Fibroblast of skin of left biceps (primary cell): ENCODE measurements at places on chromosomes 7 and 10.

- DNase-seq: no peak
These were observed 66.7 kb downstream of the ST7 start for GRCh38 chr7:117019786-117020590.

DNA sequence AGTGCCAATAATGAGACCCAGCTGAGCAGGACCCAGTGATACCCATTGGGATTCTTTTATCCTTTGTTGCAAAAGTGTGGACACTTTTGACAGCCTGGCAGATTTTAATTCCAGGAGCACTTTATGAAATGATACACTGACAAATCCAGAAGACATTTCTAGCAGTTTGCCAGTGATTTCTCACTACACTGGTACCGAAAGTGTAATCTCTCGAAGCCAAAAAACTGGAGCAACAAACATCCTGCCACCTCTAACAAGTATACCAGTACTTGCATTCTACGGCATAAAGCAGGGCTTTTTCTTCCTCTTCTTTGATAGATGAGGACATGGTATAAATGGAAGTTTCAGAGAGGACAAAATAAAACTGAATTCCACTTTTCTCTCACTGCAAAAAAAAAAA, 28.4 kb upstream of the AKR1D1 start:
- no peak for DNase-seq

DNA sequence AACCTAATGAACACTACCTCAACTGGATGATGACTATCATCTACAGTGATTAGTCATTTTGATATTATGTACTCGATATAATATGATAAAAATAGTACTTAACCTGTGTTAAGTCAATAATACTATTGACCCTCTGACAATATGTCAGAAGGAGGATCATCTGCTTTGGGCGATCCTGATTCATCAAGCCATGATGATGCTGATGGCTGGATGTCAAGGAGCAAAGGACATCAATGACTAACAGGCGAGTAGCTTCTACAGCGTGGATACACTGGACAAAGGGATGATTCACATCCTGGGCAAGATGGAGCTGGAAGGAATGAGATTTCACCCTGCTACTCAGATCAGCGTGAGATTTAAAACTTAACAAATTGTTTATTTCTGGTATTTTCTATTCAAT, 94.4 kb upstream of the SKAP2 start:
- DNase-seq: peak; percentile 0

GRCh38 chr7:36408589-36408988, 18.9 kb downstream of the ANLN start:
- DNase-seq: no peak

DNA sequence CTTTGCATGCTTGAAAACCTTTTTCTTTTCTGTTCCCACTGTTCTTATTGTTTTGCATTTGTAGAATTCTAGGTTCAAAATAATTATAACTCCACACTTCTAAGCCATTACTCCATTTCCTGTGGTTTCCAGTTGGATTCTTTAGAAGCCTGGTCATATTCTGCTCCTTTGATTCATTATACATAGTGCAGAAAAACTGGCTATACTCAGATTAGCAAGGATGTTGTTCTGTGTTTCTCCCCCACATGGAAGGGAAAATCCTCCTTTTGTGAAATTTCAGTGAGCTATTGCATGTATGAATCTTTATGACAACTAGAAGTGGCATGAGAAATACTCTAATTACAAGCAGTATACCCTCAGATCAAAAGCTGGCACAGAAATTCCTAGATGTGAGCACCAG, 79.5 kb downstream of the SLC13A1 start:
- DNase-seq: no peak

DNA sequence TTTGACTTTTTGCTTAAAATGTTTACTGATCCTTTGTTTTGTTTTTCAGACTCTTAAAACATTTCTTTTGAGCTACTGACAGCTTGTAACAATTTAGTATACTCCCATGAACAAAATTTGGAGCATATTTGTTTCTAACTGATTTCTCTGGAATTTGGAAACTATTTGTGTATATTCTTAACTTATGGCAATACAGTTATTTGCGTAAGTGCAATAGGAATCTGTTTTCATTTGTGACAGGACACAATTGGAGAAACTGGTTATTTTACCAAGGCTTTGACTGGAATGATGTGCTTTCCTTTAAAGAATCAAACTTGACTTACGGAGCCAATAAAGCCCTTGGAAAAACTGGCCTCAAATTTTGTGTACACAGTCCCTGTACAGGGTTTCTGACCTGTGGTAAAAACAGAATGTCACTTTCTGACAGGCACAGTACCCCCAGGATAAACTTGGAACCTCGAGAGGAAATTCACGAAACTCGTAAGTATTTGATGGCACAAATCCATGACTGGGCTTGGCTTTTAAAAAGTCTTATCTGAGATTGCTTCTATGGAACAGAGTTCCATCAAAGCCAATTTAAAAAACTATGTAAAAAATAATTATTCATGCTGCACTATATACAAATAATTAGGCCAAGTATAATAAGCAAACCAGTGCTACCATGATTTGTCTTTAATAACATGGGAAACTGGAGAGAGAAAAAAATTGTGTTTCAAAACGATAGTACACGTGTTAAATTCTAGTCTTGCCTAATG, 70.4 kb downstream of the ST8SIA6 start:
- no peak for DNase-seq

DNA sequence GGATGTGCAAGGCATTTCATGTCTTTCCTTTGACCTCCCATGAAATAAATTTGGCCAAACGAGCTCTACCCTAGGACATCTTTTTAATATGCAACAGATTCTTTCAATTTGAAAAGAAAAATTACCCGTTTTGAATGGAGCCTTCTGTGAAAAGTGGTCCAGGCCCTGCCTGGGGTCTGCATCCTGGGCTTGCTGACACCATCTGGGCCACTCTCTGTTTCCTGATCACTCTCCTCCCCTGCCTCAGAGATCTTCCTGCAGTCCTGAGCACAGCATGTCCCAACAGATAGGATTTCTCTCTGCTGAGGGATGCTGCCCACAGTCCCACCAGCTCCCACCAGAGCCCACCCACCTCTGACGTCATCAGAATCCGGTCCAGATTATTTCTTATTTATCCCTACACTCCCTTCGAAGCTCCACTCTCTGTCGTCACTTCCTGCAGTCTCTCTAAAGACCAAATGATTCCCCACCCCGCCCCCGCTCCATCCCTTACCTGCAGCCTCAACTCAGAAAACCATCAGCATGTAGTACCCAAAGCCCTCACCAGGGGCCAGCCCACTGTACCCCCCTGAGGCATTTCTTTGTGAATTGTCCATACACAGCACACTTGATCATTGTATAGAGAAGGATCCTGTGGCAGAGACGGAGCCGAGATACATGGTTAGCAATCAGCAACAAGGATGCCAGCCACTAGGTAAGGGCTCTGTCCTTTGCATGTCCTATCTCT, 192.1 kb upstream of the MGMT start:
- DNase-seq: no peak

GRCh38 chr7:136878878-136879277, 10.4 kb downstream of the CHRM2 start:
- DNase-seq: no peak

GRCh38 chr7:50761713-50762112, 21.0 kb downstream of the GRB10 start:
- no peak for DNase-seq

- DNase-seq: no peak
These were observed 219.8 kb upstream of the BMPER start for GRCh38 chr7:33685503-33685902.

- DNase-seq: no peak
These were observed 1182.9 kb upstream of the LRRTM3 start for GRCh38 chr10:65742906-65743305.

GRCh38 chr7:96942112-96942511, 63.2 kb upstream of the DLX6 start:
- no peak for DNase-seq

DNA sequence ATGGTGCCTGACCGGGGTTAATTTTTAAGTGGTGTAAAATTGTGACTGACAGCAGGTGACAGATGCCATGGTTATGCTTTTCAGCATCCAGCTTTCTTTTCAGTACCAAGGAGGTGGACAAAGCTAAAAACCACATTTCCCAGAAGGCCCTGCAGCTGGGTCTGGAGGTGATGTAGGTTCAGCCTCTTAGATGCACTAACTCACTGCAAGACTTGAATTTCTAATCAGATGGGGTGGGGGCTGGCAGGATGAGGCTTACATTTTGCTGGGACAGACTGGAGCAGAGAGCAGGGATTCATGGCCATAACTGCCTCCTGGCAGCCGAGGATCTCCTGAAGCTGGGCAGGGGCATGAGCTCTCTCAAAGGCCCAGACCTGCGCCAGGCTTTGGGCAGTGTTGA, 52.4 kb downstream of the PDIA4 start:
- DNase-seq: no peak
